ENCODE measurements at places on chromosomes 4 and X. TPM values are rescaled to one million over a fixed set of nuclear protein-coding genes. Genes with fewer than 3 reads are reported as not detected.

- H3K27me3 ChIP-seq = no peaks in the 10 kb centered on the region
- no peak overlapping the region for H3K27ac ChIP-seq
- no peak for DNase-seq
- no peaks in the 10 kb centered on the region for H3K36me3 ChIP-seq
- no peak overlapping the region for H3K4me3 ChIP-seq
- no peaks in the 10 kb centered on the region for H3K4me1 ChIP-seq
Observed at GRCh38 chrX:153769158-153769864, 5.3 kb downstream of the PLXNB3 start.

DNA sequence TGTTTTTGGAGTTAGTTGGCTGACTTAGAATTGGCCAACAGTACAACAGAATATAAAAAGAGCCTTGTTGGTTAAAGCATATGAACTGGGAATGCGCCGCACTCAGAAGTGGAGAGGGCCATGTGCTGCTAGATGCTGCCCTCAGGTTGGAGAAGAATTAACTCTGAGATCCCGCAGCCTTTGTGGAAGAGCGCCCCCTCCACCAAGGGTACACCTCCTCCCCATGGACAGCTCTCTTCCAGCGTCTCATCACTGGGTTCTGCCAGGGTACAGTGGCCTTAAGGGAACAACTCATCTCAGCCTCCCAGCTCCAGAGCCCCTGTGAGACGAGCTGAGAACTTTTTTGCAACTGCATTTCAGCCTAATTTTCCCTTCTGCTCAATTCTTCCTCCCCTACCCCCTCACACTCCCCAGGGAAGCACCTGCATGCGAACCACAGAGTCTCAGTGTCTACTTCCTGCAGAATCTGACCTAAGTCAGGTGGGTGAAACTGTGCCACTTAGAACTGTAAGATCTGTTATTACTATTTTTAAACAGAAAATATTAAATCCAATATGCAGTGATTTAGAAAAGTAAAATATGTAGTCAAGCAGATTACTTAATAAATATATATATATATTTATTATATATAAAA is 380.6 kb downstream of the RAB28 start:
- no peak for DNase-seq
- H3K36me3 ChIP-seq = no peaks in the 10 kb centered on the region
- H3K4me1 ChIP-seq = no peaks in the 10 kb centered on the region
- no peak overlapping the region for H3K4me3 ChIP-seq

DNA sequence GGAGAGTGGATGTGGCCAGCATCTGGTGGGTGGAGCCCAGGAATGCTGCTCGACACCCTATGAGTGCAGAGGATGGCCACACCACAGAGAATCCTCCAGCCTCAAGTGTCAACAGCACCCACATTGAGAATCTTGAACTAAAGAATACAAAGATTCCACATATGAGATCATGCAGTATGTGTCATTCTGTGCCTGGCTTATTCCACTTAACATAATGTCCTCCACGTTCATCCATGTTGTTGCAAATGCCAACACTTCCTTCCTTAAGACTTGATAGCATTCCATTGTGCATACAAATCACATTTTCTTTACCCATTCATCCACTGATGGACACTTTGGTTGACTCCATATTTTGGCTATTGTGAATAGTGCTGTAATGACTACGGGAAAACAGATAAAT is 145.8 kb downstream of the PRKX start:
- H3K27ac ChIP-seq = no peak overlapping the region
- H3K27me3 ChIP-seq = no peaks in the 10 kb centered on the region
- H3K4me1 ChIP-seq = no peaks in the 10 kb centered on the region
- DNase-seq = no peak
- no peaks in the 10 kb centered on the region for H3K36me3 ChIP-seq

- no peak overlapping the region for H3K27ac ChIP-seq
- H3K4me3 ChIP-seq = no peak overlapping the region
Observed at GRCh38 chrX:39201305-39201990, 400.2 kb downstream of the MID1IP1 start.

DNA sequence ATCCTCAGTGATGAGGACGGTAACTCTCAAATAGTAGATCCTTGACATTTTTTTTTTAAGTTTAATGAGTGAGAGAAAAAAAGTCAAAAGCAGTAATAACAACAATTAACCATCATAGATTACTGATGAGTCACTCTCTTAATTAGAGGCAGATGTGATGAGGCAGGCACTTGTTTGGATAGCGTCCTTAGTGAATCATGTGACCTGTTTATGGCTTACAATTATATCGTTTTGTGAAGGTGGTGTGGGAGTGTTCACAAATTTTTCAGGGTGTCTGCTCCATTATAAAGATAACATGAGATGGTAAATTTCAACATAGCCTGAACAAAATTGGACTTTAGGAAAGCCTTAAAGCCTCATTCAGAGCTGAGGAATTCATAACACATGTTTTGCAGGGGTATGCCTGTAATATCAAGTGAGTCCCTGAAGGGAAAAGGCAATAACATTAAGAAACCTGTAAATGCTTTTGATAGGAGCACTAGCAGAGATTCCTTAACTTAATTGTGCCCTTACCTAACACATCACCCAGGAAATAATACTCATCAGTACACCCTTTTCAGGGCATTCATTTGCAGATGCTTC is 51.9 kb upstream of the XIAP start:
- DNase-seq = no peak
- no peak overlapping the region for H3K27ac ChIP-seq
- H3K4me3 ChIP-seq = no peak overlapping the region
- H3K4me1 ChIP-seq = no peaks in the 10 kb centered on the region
- no peaks in the 10 kb centered on the region for H3K27me3 ChIP-seq

DNA sequence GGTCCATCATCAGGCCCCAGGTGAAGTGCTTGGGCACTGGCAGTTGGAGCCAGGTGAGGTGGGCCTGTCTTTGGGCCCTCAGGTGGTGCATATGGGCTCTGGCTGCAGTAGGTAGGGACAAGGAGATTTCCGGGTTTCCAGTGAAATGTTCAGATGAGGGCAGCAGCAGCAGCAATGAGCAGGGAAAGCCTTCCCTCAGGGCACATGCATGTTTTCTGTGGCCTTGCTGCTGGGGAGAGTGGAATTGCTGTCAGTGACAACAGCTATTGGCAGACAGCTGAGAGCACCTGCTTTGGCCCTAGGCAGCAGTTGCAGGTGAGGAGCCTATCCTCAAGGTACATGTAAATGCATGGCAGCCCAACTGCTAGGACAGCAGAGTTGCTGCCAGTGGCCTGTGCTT is 58.9 kb upstream of the QRFPR start:
- no peak overlapping the region for H3K4me3 ChIP-seq
- no peaks in the 10 kb centered on the region for H3K4me1 ChIP-seq
- H3K27ac ChIP-seq = no peak overlapping the region
- H3K36me3 ChIP-seq = no peaks in the 10 kb centered on the region

- no peak overlapping the region for H3K4me3 ChIP-seq
- H3K27ac ChIP-seq = no peak overlapping the region
- H3K36me3 ChIP-seq = no peaks in the 10 kb centered on the region
- H3K27me3 ChIP-seq = no peaks in the 10 kb centered on the region
- DNase-seq = no peak
Observed at GRCh38 chr4:8920289-8920965, 48.8 kb upstream of the HMX1 start.

DNA sequence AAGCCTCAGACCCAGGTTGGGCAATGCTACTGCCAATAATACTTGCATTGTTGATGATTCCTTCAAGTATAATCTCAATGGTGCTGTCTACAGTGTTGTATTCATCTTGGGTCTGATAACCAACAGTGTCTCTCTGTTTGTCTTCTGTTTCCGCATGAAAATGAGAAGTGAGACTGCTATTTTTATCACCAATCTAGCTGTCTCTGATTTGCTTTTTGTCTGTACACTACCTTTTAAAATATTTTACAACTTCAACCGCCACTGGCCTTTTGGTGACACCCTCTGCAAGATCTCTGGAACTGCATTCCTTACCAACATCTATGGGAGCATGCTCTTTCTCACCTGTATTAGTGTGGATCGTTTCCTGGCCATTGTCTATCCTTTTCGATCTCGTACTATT is 7.4 kb downstream of the LPAR4 start:
- H3K27ac ChIP-seq = no peak overlapping the region
- no peaks in the 10 kb centered on the region for H3K4me1 ChIP-seq
- H3K4me3 ChIP-seq = no peak overlapping the region
- H3K36me3 ChIP-seq = no peaks in the 10 kb centered on the region
- peaks cover 6% of the 10 kb centered on the region for H3K27me3 ChIP-seq

DNA sequence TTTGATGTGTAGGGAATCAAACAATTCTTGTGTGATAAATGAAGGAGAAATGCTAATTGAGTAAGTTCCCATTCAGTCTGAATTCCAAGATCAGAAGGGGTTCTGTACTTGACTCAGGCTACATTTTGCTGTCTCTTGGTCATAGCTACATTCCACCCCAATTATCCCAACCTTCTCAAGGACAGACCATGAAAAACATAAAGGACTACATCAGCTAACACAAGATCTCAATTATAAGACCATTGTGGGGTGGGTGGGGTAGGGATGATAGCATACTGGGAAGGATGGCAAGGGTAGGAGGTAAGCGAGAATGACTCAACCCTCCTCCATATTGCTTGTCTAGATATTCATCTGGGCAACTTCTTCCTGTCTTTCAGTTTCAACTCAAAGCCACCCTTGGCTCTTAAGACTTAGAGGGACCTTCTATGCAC is 87.4 kb upstream of the ETNPPL start:
- H3K4me3 ChIP-seq = no peak overlapping the region
- no peaks in the 10 kb centered on the region for H3K36me3 ChIP-seq
- DNase-seq = no peak
- no peak overlapping the region for H3K27ac ChIP-seq
- no peaks in the 10 kb centered on the region for H3K27me3 ChIP-seq

DNA sequence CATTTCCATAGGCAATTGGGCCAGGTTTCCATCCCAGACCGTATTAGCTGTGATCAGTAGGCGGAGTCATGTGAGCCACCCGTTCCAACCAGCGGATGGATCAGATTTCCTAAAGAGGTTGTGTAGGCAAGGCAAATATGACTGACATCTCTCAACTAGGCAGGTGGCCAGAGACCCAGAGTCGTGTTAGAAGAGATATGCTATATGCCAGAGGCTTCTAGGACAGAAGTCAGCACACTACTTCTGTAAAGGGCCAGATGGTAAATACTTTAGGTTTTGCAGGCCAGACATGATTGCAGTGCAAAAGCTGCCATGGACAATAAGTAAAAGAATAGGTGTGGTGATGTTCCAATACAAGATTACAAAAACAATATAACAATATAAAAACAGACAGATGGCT is 788.4 kb downstream of the RPA4 start:
- H3K4me3 ChIP-seq = no peak overlapping the region
- no peak overlapping the region for H3K27ac ChIP-seq
- peaks cover 6% of the 10 kb centered on the region for H3K4me1 ChIP-seq
- H3K36me3 ChIP-seq = no peaks in the 10 kb centered on the region
- DNase-seq = no peak

GRCh38 chr4:70948665-70949260 is 44.7 kb upstream of the DCK start:
- no peak overlapping the region for H3K27ac ChIP-seq
- no peaks in the 10 kb centered on the region for H3K27me3 ChIP-seq
- H3K4me1 ChIP-seq = no peaks in the 10 kb centered on the region
- no peaks in the 10 kb centered on the region for H3K36me3 ChIP-seq
- H3K4me3 ChIP-seq = no peak overlapping the region

DNA sequence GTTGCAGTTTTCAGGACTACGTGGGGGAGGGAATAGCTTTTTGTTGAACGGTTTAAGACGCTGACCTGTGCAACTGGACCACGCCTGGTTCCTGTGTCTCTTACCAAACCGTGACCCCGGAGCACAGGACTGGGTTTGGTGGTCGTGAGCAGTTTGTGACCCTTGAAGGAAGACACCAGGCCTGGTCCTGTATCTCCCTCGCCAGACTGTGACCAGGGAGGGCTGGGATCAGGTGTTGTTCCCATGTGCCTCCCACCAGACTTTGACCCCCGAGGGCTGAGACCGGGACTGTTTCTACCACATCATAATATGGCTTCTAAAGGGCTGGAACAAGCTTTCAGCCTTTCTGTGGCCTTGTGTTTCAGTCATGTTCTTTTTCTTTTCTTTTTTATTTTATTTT is 683 bp downstream of the EBP start:
- H3K4me1 ChIP-seq = no peaks in the 10 kb centered on the region
- no peaks in the 10 kb centered on the region for H3K36me3 ChIP-seq
- no peak for DNase-seq
- no peaks in the 10 kb centered on the region for H3K27me3 ChIP-seq

GRCh38 chr4:16783119-16783518 is 115.3 kb downstream of the LDB2 start:
- no peaks in the 10 kb centered on the region for H3K36me3 ChIP-seq
- no peak for DNase-seq
- no peak overlapping the region for H3K27ac ChIP-seq
- H3K27me3 ChIP-seq = no peaks in the 10 kb centered on the region

DNA sequence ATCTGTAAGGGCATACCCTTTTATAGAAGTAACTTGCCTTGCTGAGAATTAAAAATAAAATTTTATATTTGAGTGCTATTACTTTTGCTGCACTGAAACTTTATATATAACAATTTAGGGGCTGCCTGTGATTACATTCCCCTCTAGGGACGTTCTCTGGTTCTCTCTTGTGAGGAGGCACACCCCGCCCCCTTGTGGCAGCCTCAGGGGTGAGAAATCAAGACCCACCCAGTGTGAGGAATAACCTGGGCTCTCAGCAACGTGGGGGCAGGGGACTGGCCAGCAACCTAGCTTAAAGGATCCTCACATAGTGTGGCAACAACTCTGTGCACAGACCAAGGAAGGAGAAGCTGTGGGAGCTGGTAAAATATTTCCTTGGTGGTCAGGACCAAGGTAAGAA is 43.7 kb downstream of the MAGEA9 start:
- no peak overlapping the region for H3K27ac ChIP-seq
- no peaks in the 10 kb centered on the region for H3K36me3 ChIP-seq
- H3K4me3 ChIP-seq = no peak overlapping the region
- H3K4me1 ChIP-seq = no peaks in the 10 kb centered on the region

- no peak for DNase-seq
- H3K4me3 ChIP-seq = no peak overlapping the region
- no peak overlapping the region for H3K27ac ChIP-seq
Observed at GRCh38 chrX:72569786-72570185, 2.9 kb downstream of the HDAC8 start.

- no peak overlapping the region for H3K27ac ChIP-seq
- no peaks in the 10 kb centered on the region for H3K27me3 ChIP-seq
- H3K36me3 ChIP-seq = no peaks in the 10 kb centered on the region
Observed at GRCh38 chrX:43808231-43808630, 74.0 kb downstream of the MAOB start.

IL9R gene
- total RNA-seq = not detected

SOX3 gene
- not detected for total RNA-seq

GYPB gene
- not detected for total RNA-seq

TMEM35A gene
- 0.12 TPM for total RNA-seq

ANK2 gene
- 3.7 TPM for total RNA-seq

ZNF157 gene
- total RNA-seq = 0.28 TPM

INPP4B gene
- total RNA-seq = 8.0 TPM

RHOXF2B gene
- not detected for total RNA-seq

All from pancreas (tissue), 10 donors.